Stimulated activated CD8-positive, alpha-beta memory T cell treated with anti-CD3 and anti-CD28 coated beads, Interleukin-4, amount 100 ng/mL, for 24 hours (primary cell): ENCODE measurements at places on chromosomes 3 and 15.

DNA sequence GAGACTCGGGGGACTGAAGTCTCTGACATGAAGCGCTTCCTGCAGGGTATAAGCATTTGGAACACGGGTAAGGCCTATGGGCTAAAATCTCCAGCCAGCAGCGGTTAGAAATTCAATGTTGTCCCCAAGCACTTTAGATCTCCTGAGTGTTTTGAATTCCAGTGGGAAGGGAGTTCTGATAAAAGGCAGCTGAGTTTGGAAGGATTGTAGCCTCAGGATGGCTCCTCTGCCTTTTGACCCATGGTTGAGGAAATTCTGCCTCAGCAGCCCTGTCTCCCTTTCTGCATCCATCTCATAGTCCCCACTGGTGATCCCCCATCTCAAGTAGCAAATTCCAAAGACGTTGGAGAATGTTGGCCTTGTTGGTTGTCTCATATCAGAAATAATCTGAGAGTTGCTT, 24.2 kb upstream of the HACD2 start:
- no peak for DNase-seq

DNA sequence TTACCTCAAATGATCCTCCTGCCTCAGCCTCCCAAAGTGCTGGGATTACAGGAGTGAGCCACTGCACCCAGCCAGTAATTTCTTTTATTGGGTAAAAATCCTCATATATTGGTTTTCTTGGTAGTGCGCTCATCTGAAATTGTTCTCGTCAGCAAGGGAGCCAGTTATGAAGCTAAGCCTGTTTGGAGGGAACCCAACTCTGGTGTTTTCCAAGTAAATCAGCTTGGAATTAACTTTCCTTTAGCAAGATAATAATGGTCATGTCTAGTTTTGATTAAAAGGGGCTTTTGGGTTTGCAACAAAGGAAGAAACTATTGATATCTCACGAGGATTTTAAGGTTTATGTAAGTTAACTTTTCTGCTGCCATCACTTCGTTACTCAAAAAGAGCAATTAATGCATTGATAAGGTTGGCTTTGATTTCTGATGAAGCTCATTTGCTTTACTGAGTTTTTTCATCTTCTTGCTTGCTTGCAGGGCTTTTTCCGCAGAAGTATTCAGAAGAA, 72.7 kb downstream of the RARB start:
- no peak for DNase-seq

GRCh38 chr15:26580943-26581342, 191.9 kb downstream of the GABRB3 start:
- DNase-seq, result no peak

DNA sequence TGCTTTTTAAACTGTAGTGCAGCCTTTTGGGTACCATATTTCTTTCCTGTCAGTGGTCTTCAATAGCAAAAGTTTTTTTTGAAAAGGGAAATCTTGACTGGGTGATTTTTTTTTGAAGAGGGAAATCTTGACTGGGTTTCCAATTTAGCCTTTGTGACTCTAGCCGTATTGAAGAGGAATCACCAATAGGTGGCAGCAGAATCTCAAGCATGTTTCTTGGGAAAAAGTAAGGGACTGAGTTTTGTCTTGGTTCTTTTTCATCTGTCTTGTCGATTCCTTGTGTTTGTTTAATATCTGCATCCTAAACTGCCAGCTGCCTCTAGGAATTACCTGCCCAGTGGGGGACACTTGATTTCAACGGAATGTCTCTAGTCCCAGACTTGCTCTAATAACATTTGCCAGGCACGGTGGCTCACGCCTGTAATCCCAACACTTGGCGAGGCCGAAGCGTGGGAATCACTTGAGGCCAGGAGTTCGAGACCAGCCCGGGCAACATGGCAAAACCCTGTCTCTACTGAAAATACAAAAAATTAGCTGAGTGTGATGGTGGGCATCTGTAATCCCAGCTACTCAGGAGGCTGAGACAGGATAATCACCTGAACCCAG, 89.2 kb downstream of the RBPMS2 start:
- no peak for DNase-seq

- DNase-seq, result no peak
Measured at GRCh38 chr3:40930756-40931155, 268.5 kb upstream of the CTNNB1 start.

- no peak for DNase-seq
Measured at GRCh38 chr15:79896131-79896633, 632 bp downstream of the MTHFS start.

- no peak for DNase-seq
Measured at GRCh38 chr3:72587282-72587681, 261.0 kb downstream of the SHQ1 start.

GRCh38 chr15:46933332-46933731, 784.0 kb upstream of the SEMA6D start:
- no peak for DNase-seq

DNA sequence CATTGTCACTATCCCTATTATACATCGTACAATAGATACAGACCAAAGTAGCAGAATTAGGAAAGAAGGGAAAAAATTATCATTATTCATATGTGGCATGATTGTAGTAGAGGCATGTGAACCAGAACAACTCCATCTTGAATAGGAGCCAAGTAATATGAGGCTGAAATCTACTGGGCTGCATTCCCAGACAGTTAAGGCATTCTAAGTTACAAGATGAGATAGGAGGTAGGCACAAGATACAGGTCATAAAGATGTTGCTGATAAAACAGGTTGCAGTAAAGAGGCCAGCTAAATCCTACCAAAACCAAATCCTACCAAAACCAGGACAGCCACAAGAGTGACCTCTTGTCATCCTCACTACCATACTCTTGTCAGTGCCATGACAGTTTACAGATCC, 1035.4 kb upstream of the SEMA6D start:
- no peak for DNase-seq

- no peak for DNase-seq
Measured at GRCh38 chr3:44832032-44832431, 29.7 kb upstream of the TMEM42 start.

GRCh38 chr3:173191611-173192010, 50.6 kb upstream of the SPATA16 start:
- no peak for DNase-seq

GRCh38 chr3:65094723-65095122, 406.9 kb upstream of the ADAMTS9 start:
- no peak for DNase-seq

GRCh38 chr3:46613313-46614005, 1.1 kb downstream of the FAM240A start:
- no peak for DNase-seq

DNA sequence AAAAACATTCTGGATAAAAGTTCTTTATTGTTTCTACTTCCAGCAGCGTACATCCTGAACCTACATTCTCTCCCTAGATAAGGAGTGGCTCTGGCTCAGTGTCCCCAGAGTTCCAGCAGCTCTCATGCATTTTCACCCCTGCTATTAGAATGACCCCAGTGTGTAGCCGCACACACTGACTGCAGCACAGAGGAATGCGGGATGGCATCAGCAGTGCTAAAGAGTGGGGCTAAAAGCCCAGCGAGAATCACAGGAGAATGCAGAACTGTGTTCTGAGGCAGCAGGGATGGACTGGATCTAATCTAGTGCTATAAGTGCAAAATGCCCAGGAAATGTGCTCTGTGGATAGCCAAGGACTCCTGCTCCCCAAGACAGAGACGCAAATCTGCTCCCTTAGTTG, 66.4 kb upstream of the TJP1 start:
- no peak for DNase-seq

GRCh38 chr3:161674402-161674801, 177.8 kb downstream of the OTOL1 start:
- DNase-seq, result no peak

- no peak for DNase-seq
Measured at GRCh38 chr15:40590667-40591050, 3.4 kb upstream of the KNL1 start.

DNA sequence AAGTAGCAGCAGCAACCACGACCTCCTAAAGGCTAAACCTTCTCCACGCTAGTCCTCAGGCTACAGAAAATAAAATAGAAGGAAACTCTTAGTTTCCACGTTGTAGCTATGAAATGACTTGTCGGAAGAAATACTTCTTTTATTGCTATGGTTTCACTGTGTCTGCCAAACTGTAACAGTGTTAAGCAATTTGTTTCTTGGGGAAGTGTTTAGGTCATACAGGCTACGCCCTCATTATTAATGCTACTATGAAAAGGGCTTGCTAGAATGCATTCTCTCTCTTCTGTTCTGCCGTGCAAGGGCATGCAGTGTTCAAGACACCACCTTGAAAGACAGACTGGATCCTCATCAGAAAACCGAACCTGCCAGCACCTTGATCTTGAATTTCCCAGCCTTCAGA, 462.7 kb downstream of the PLOD2 start:
- no peak for DNase-seq
